ENCODE measurements at places on chromosomes 7 and 10.

DNA sequence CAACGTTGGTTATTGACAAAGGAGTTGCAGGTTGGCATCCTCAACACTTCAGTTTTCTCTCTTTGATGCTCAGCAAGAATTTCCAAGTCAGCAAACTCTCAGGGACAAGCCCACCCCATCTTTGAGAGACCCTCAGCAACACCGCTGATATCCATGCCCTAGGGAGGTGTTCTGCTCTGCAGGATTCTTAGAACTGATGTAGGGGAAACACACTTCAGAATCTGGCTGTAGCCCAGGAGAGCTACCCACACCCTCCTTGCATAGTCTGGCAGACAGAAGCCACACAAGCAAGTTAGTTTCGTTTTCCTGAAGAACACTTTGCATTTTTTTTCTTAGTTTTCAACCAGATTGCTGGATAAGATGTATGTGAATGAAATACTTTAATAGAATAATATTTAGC, 822 bp downstream of the SAMD9L start:
- peak; percentile 6 for DNase-seq

GRCh38 chr10:68043030-68043429, 32.1 kb downstream of the HERC4 start:
- no peak for DNase-seq

- no peak for DNase-seq
Observed at GRCh38 chr7:15000157-15000556, 97.6 kb upstream of the DGKB start.

GRCh38 chr10:17344206-17344605, 110.2 kb downstream of the ST8SIA6 start:
- no peak for DNase-seq

DNA sequence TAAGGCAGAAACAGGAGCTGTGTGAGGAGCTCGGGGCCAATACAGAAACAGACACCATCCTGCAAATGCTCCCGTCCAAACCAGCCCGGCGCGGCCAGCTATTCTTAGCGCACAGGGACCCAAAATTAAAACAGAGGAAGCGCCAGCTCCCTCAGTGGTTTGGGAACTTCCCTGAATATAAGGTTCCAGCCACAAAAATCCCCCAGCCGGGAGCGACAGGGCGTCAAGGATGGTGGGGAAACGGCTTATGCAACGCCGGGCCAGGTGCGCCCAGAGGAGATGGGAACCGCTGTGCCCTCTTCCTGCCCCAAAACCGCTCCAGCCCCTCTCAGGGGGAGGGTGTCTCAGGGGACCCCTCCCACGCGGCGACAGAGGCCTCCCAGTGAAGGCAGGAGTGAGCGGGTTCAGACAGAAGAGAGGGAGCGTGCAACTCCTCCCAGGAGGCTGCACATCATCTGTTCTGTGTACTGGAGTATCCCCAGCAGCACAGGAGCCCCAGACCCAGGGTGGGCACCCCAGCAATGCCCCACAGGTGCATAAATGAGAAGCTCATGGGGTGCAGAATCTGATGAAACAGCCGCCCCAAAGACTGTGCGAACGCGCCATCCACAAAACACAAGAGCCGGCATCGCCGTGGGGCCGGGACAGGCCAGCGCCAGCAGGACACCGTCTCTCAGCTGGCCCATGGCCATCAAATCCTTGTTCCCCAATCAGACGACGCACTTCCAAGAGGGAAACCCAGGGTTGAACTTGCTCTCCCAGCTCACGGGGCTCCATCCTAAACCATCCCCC, 73.9 kb upstream of the PDGFA start:
- no peak for DNase-seq

- no peak for DNase-seq
Observed at GRCh38 chr10:75593692-75594556, 162.5 kb downstream of the LRMDA start.

GRCh38 chr7:44921607-44922350, 36.4 kb upstream of the PURB start:
- DNase-seq, result peak; percentile 95

DNA sequence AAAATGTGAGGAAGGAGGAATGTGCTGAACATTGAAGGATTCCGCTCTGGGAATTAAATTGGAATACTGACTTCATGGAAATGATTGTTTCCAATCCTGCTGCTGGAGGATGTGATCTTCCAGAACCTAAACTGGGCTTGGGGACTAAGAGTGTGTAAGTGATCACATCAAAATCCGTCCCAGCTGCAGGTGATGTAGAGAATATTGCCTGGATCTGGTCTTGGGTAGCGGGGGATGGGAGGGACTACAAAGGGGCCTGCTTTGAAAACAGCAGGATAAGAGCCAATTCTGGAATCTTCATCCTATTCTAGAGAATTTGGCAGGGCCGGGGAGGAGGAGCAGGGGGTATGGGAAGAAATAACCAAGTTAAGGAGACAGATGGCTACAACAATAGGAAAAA, 552.2 kb upstream of the FZD8 start:
- no peak for DNase-seq

GRCh38 chr7:151517601-151518104, 2.0 kb downstream of the RHEB start:
- no peak for DNase-seq

- no peak for DNase-seq
Observed at GRCh38 chr10:69728335-69728870, 73.3 kb upstream of the COL13A1 start.

- no peak for DNase-seq
Observed at GRCh38 chr7:146713934-146714333, 597.3 kb downstream of the CNTNAP2 start.

DNA sequence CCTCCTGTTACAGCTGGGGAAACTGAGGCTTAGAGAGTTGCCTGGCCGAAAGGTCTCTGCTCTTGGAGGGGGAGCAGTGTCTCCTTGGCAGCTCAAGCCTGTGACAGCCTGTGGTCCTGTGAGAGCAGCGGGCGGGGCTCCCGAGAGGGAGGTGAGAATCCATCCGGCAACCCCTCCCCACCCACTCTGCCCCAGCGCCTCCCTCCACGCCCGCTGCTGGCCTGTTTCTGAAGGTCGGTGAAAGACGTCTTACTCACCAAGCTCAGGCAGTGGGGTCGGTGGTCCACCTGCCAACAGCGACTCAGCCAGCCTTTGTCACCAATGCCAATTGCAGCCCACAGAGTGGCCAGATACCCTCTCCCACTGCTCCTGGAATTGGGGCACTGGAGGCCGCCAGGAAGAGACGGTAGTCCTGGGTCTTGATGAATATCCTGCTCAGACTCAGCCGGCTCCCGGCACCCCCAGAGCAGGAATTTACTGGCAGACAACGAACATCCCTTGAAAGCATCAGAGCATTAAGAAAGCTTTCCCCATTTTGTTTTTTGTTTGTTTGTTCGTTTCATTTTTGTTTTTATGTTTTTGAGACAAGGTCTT, 7.4 kb upstream of the TTYH3 start:
- DNase-seq, result no peak

DNA sequence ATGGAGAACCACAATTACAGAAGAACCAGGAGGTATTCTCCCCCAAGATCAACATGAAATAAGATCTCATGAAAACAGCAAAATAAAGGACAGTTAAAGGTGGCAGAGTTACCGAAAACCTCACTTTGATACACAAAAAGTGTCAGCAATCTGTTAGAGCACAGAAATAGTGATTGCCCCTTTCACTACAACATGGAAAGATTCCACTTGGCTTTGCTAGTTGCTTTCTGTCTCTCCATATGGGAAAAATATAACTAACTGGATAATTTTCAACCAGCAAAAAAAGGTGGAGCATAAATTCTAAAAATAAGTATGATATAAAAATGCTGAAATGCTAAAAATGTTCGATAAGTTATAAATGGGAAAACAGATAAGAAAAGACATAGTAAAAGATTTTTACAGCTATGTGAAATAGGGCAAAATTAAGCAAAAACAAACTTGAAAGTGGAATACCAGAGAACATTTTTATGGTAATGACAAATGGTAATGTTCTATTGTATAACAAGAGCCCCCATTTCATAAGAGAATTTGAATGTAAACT, 90.2 kb downstream of the GPR85 start:
- no peak for DNase-seq

GRCh38 chr7:90917539-90917938, 321.4 kb downstream of the CDK14 start:
- no peak for DNase-seq

DNA sequence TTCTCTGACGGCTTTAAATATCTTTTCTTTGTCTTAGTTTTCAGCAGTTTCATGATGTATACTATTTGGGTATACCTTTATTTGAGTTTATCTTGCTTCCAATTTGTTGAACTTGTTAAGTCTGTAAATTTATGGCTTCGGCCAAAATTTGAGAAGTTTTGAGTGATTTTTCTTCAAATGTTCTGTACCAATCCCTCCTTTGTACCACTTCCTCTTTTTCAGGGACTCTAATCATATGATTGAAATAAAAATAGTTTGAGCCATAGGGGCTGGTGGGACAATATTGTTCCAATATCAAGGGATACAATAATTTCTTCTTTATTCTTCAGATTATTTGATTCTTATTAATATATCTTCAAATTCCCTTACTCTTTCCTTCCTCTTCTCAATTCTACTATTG, 43.1 kb upstream of the CTTNBP2 start:
- no peak for DNase-seq

- no peak for DNase-seq
Observed at GRCh38 chr7:124649397-124650014, 116.1 kb downstream of the GPR37 start.

DNA sequence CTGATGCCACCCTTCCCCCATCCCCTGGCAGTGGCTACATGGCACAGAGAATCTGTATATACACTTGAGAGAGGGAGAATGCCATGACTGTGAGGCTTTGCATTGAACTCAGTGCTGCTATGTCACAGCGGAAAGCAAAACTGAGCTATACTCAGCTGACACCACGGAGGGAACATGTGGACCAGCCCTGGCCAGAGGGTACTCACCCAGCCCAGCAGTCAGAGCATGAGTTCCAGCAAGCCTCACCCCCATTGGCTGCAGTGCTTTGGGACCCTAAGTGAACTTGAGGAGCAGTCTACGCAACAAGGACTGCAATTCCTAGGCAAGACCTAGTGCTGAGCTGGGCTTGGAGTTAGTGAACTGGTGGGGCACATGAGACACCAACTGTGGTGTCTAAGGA, 10.3 kb upstream of the AOC1 start:
- DNase-seq, result no peak

DNA sequence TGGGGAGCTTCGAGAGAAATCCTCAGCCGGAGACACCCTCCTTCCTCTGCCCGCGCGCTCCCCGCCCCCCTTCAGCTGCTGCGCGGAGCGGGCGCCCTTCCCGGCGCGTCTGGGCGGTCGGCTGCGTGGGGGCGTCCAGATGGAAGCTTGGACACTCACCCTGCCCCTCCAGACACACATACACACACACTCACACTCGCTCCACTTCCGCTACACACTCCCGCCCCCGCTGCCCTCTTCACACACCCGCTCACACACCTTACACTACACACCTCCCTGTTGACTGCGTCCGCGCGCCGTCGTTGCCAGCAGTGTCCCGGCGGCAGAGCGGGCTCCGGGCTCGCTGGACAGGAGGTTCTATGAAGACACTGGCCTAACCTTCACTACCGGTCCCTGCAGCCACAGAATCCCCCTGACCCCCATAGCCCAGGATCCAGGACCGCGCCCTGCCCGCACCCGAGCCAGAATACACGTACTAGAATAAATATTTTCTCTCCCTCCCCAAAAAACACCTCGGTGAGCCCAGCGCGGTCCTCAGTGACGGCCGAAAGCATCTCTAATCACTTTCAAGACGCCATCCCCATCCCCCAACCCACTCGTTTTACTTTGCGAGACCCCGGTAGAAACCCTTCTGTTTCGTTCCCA, 1.1 kb upstream of the EGR2 start:
- DNase-seq, result peak; percentile 90

DNA sequence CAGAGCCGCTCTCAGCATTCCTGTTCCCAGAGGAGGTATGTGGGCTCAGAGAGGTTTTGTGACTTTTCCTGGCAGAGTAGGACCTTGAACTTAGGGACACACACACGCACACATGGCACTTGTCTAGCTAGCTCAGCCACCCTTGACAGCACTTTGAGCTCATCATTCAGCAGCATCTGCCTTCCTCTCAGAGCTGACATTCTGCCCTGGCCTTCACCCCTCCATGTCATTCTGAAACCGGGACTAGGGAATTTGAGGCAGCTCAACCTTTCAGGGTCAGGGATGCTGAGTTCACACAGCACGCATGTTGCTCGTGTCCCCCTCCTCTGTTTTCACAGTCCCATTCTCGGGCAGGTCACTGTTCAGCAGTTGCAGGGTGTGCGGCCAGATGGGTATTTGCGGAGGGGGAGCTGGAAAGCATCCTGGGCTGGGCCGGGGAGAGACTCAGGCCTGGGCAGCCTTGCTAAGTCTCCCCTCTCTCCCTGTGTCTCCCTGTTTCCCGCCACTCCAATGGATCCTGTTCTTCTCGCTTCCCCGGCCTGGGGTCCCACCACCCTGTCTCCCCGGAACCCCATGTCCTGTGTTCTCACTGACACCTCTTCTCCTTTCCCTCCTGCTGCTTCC, 78.0 kb downstream of the COL13A1 start:
- no peak for DNase-seq

DNA sequence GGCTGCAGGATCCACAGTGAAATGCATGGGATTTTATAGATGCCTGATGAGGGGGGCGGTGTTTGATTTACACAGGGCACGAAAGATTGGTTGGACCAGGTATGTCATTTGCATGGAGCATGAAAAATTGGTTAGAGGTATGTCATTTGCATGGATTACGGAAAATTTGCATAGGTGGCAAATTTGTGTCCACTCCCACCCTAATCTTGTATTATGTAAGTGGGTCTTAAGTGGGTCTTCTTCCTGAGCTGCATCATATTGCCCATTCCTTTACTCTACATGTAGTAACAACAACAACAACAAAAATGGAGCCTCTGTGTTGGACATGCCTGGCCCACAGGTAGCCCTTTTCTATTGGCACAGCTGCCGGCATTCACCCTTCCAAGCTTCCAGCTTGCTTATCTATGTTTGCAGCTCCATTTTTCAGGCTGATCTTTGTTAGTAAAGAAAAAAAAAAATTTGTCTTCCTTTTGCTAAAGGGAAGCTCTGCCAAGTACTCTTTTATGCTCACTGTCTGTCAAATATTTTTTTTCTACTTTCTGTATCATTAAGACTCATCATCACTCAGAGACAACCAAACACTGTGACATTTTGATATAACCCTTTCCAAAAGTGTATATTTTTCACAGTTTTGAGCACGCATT, 10.3 kb upstream of the ZNF273 start:
- DNase-seq, result no peak

- DNase-seq, result no peak
Observed at GRCh38 chr10:22158426-22158825, 59.4 kb downstream of the EBLN1 start.

GRCh38 chr7:64886956-64887545, 16.0 kb upstream of the ZNF273 start:
- DNase-seq, result no peak

DNA sequence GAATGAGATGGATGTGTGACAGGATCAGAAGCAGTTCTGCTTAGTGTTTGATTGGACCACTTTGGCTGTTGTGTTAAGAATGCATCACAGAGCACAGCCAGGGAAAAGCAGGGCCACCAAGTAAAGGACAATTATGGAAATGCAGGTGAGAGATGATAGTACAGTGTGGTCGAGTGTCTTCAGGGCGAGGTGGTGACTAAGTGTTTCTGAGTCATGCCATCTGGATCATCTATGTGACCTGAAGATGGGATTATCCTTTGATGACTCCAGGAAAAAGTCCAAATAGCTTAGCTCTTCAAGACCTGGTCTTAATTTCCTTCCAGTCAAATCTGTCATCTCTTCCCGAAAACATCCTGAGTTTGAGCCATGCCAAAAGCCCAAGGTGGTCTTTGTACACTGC, 523.2 kb upstream of the IGFBP3 start:
- DNase-seq, result no peak

All from stimulated activated effector memory CD8-positive, alpha-beta T cell treated with anti-CD3 and anti-CD28 coated beads, Interleukin-12 subunit alpha, Interleukin-12 subunit beta, amount 100 ng/mL, for 72 hours (primary cell).